ENCODE measurements at places on chromosomes 1 and 21.

GRCh38 chr1:202998836-202999750 lies 8.1 kb upstream of the TMEM183A start:
- peak; percentile 65 for DNase-seq

DNA sequence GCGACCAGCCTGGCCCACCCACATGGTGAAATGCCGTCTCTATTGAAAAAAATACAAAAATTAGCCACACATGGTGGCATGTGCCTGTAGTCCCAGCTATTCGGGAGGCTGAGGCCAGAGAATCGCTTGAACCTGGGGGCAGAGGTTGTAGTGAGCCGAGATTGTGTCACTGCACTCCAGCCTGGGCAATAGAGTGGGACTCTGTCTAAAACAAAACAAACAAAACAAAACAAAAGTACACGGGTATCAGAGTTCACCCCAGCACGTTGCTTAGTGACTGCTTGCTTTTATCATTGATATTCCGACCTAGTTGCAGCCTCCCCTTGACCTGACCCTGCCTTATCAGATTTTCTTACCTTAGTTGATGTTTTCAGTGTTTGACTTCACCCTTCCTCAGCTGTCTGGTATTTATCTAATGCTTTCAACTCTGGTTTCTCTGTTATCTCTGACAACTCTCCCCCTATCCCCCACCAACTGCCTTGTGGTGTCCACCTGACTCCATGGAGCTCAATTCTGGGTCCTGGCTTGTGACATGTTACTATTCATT lies 5.1 kb downstream of the TLCD4 start:
- no peak for DNase-seq

DNA sequence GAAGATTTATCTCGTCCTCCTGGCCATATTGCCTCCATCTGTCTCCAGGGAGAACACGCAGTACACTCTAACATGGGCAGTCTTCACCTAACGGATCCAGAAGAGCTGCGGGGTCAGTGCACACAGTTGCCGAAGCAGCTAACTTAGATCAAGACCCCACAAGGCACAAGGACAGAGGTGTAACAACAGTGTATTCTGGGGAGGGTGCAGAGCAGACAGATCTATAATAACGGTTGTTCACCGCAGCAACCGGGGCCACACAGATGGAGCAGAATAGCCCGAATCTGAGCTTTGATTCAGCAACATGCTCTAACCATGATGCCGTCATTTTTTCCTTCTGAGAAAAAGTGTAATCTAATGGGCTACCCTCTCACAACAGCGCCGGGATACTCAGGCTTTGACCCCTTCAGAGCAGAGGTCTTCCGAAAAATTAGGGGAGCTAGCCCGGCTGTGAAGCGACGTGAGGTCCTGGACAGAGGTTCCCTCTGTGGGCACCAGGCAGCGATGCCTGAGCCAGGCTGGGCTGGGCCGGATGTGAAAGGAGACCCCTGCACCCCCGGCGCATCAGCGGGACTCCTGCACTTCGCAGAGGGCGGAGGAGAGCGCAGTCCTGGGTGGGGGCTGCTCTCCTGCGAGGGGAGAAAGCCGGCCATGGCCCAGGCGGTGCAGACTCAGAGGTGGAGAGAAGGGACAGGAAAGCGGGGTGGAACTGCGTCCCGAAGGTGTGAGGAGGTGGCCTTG lies 57.5 kb downstream of the BCL9 start:
- DNase-seq: no peak

- no peak for DNase-seq
Observed at GRCh38 chr21:41501919-41502318, 6.0 kb downstream of the TMPRSS2 start.

- DNase-seq: peak; percentile 76
Observed at GRCh38 chr1:172900376-172900997, 150.3 kb downstream of the TNFSF18 start.

GRCh38 chr1:30024411-30025195 lies 698.8 kb downstream of the MATN1 start:
- peak; percentile 83 for DNase-seq

GRCh38 chr21:36156815-36157670 lies at the start of gene DOP1B:
DOP1B (plus strand) TSS chr21:36156824; CDS start chr21:36164734, 7,910 bp downstream.
- DNase-seq: no peak

DNA sequence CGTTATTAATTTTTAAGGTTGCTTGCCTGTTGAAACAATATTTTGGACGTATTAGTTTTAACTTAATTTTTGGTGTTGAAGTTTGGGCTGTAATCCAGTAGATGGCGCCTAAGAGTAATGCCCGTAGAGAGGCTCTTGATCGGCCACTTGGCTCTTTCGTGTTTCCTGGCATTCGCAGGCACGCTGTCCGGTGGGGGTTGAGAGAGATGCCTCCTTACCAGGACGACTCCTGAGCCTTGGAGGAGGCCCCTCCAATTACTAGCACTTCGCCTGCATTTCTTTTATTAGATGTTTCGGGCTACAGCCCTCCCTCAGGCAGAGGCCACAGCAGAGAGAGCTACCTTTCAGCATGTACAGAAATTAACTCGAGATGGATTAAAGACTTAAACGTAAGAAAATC lies 12.0 kb downstream of the OR2M4 start:
- DNase-seq: peak; percentile 54

GRCh38 chr21:15031790-15032357 lies 32.9 kb downstream of the NRIP1 start:
- no peak for DNase-seq

GRCh38 chr1:16142383-16142995 lies 13.4 kb downstream of the EPHA2 start:
- no peak for DNase-seq

DNA sequence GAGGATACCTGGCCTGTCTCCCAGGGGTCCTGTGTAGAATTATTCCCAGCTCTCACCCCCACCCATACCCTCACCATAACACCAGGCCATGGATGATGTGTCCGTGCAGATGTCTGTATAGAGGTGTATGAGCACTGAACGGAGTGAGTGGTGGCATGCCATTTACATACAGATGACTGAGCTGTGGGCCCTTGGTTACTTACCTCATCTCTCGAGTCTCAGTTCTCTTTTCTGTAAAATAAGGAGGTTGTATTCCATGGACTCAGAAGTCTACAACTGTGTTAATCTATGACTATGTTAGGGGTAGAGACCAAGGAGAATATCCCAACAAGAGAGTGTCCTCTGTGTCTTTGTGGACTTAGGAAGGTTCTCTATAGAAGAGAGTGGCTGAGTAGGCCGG lies 65.6 kb upstream of the CD1D start:
- DNase-seq: peak; percentile 61

DNA sequence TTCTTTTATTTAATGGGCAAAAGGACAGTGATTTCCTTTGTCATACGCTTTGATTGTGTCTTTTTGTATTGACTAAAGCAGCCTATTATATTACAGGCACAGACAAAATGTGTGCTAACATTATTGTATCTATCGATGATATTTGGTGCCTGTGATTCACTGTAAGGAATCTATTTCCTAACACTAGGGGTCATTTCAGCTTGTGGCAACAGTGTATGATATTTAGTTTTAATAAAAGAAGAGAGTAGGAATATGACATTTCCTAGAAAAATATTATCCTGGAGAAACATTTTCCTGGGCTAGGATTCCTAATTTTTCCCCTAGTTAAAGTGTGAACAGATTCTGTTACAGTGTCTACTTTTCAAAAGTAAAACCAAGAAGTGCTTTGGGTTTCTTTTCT lies 42.8 kb downstream of the TYW3 start:
- no peak for DNase-seq

DNA sequence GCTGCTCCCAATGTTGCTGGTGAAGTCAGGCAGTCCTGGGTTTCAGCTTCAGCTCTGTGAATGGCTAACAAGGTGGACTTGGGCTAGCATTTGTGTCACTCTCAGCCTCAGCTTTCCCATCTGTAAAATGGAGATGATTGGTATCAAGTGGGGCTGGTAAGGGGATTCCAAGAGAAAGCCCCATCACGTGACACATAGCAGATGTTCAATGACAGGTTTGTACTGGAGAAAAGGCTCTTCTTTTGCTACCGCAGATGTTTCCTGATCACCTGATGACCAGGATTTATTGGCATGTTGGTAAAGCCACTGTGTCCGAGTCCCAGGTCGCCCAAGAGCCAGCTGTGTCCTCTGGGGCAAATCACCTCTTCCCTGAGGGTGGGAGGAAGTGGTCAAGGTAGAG lies 335.0 kb downstream of the MATN1 start:
- DNase-seq: no peak

DNA sequence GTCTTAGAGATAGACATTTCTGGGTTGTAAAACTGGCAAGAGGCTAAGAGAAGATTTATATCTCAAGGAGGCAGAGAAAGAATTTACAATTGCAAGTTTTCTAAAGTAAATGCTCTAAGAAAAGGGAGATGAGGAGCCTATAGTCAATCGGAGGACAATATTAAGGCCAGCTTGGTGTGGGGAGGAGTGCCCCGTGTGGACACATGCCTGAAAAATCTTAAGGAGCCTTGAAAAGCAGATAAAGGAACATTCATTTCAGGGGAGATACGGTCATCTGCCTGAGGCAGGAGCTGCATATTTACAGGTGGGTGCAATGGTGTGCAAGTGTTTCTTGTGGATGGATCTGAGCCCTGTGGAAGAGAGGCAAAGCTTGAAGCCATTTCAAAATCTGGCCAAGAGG lies 25.6 kb downstream of the FCRL2 start:
- no peak for DNase-seq
